Fibroblast of skin of right quadriceps (primary cell): ENCODE measurements at places on chromosomes 4 and X.

DNA sequence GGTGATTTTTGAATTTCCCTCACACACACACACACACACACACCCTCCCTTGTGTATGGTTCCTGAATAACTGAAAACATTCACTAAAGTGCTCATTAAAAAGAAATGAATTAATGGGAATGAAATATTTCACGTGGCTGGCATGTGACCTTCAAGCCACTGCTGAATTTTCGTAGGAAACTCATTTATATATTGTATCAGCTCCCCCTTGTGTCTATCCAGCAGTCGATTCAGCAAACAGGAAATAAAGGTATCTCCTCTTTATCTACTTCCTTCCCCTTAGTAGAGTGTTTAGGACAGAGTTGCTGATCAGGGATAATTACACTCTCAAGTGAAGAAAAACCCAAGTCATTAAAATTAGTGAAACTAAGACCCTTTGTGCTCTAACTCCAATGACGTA is 912.6 kb upstream of the LCORL start:
- DNase-seq, result no peak

DNA sequence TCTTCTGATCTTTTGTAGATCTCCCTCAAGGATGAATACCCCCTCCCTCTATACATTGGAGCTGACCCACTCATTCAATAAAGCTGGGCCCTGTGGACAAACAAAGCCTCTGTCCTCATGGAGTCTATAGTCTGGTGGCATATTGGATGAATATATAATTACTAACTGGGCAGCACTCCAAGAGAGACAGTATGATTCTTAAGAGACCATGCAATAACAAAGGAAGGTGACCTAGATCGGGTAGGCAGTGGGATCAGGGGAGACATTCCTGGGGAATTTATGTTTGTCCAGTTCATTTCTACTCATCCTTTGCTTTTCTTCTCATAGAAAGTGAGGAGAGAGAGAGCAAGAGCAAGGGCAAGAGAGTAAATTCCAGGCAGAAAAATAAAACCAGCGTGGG is 23.5 kb upstream of the CXCL13 start:
- peak; percentile 18 for DNase-seq

- no peak for DNase-seq
Measured at GRCh38 chrX:48579259-48579658, 5.0 kb downstream of the RBM3 start.

GRCh38 chr4:80788798-80789197 is 241.7 kb upstream of the BMP3 start:
- peak; percentile 55 for DNase-seq

DNA sequence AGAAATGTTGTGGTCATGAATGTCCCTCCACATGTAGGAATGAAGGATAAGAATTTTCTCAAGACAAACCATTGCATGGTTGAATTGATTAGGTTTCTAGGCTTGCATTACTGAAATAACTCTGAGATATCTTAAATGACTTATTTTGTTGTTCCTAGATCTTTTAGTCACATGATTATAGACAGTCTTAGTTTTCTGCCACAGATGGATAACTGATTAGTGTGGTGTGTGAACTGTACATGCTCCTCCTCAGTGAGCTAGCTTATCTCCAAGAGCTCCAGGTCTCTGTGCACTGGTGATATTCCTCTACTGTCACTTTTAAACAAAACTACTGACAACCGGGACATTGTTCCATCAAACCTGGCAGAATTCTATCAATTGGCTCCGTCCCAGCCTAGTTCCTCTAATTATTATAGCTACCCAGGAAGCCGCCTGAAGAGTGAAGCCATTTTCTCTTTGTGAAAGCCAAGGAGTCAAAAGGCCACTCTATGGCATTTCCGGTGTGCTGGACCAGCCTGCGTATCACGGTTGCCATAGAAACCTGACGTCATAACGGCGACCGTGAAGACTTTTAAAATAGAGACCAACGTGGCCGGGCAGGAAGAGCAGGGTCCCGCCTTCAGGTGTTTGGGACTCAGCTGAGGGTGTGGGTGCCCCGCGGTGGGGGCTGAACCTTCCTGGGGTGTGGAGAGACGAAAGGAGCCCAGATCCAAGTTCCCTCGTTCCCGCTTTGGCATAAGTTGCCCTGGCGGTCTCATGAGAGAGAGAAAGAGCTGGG is 28.1 kb downstream of the BEX3 start:
- peak; percentile 77 for DNase-seq

DNA sequence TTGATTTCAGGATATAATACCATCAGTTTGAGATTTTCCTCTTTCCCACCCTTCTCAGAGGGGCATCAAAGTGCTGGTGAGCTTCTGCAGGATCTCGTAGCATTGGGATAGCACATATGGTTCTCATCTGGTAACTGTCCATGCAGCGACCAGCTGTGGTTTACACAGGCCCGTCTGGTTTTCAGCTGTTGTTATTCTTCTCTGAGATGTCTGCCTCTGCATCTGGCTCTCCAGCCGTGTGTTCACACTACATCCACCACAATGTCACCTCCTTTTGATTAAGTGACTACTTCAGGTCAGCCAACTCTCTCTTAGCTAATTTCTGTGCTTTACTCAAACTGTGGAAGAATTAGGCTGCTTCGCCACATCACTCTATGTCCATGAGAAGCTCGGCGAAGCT is 676.7 kb upstream of the TENM3 start:
- peak; percentile 66 for DNase-seq

GRCh38 chr4:120874792-120875774 is 47.4 kb downstream of the PRDM5 start:
- DNase-seq, result no peak

DNA sequence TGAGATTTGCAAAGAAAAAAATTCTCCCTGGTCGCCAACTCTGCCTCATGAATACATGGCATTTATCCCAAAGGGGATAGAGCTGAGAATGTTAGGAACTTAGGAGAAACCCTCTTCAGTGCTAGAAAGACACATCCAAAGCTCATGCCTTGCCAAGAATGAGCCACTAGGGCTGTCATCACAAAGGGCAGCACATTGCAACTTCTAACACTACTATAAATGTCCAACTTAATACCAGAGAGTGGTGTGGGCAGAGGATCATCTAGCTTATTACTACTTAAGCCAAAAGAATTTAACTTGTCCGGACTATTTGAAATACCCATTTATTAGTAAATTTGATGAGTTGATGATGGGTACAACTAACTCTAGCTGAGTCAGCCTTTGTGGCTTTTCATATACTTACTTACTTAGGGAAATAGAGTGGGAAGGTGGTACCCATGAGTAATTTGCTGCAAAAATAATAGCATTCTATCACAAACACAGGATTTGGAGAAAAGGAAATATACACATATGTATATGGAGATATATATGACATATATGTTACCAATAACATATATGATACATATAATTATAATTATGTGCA is 66.3 kb upstream of the GAB1 start:
- peak; percentile 49 for DNase-seq

- no peak for DNase-seq
Measured at GRCh38 chrX:109967156-109967555, 35.8 kb upstream of the TMEM164 start.

DNA sequence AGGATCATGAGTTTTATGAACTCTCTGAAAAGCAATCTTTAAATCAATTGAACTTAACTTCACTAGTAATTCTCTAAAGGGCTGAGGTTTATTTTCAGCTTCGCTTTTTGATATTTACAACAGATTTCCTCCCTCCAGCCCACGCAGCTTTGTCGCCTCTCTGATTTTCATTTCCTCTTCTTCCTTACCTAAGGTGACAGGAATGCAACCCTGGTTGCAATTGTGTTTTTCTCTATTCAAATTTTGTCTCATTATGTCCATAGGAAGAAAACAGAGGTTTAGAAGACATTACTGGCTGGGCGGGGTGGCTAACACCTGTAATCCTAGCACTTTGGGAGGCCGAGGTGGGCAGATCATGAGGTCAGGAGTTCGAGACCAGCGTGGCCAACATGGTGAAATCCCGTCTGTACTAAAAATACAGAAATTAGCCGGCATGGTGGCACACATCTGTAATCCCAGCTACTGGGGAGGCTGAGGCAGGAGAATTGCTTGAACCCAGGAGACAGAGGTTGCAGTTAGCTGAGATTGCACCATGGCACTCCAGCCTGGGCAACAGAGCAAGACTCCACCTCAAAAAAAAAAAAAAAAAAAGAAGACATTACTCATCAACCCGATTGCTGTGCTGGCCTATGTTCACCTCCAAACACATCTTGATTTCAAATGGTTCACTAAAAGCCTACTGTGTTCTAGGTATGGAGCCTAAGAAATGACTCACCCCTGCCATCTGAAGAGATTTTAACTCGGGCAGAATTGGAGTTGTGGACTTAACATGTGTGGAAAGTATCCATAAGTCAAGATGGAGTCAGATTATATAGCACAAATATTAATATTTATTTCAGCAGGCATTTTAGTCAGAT is 36.8 kb downstream of the VSIG4 start:
- no peak for DNase-seq
